A549 (cell line): ENCODE measurements at places on chromosomes 3 and 15. TPM values are rescaled to one million over a fixed set of nuclear protein-coding genes. Genes with fewer than 3 reads are reported as not detected.

GRCh38 chr3:149487598-149488197 is 13.2 kb downstream of the TM4SF4 start:
- no peak for DNase-seq

- no peak for DNase-seq
These were observed 3.6 kb upstream of the GLCE start for GRCh38 chr15:69156736-69157381.

DNA sequence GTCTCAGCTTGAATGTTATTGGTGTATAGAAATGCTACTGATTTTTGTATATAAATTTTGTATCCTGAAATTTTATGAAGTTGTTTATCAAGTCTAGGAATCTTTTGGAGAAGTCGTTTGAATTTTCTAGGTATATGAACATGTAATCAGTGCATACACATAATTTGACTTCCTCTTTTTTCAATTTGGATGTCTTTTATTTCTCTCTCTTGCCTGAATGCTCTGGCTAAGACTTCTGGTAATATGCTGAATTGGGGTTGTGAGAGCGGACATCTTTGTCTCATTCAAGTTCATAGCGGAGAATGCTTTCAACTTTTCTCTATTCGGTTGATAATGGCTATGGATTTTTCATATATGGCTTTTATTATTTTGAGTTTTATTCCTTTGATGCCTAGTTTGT is 100.9 kb upstream of the MCTP2 start:
- no peak for DNase-seq

DNA sequence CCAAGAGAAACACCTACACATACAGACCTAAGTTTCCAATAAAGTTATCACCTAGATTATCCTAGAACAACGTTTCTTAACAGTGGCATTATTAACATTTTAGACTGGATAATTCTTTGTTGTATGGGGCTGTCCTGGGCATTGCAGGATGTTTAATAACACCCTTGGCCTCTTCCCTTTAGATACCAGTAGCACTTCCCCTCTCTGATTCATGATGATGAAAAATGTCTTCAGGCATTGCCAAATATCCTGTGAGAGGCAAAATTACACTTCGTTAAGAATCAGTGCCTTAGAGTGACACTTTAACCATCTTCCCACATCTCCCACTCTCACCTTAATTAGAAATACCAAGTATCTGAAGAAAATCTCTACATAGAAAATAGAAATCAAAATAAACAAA is 352.6 kb downstream of the CGGBP1 start:
- no peak for DNase-seq

DNA sequence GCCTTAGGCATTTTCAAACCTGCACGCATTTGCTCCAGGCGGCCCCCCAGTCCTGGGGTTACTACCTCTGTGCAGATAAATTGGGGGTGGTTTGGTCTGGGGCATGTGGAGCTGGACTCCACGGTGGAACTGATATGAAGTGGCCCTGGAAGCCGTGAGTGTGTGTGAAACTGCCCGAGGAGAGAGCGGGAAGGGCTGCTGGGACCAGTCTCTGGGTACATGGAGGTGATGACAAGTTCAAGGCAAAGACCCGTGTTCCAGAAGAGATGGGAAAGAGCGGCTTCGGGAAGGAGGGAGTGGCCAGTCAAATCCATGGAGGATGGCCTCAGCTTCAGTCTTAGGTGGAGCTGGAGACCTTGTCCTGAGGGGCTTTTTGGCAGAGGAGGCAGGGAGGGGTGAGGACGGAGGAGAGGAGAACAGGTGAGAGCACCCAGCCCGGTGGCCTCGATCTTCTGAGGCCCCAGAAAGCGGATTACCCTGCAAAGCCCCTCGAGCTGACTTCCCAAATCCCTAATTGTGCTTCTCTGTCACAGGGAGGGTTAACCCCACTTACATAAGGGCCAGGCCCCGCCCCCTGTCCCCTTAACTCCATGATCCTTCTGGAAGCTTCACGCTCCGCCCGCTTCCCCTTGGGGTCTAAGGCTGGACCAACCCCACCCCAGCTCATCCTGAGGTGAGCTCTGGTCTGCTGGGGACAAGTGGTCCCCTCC is 1.9 kb upstream of the NR2E3 start:
- DNase-seq: no peak

GRCh38 chr15:87619161-87619960 is 637.2 kb downstream of the NTRK3 start:
- peak; percentile 44 for DNase-seq

DNA sequence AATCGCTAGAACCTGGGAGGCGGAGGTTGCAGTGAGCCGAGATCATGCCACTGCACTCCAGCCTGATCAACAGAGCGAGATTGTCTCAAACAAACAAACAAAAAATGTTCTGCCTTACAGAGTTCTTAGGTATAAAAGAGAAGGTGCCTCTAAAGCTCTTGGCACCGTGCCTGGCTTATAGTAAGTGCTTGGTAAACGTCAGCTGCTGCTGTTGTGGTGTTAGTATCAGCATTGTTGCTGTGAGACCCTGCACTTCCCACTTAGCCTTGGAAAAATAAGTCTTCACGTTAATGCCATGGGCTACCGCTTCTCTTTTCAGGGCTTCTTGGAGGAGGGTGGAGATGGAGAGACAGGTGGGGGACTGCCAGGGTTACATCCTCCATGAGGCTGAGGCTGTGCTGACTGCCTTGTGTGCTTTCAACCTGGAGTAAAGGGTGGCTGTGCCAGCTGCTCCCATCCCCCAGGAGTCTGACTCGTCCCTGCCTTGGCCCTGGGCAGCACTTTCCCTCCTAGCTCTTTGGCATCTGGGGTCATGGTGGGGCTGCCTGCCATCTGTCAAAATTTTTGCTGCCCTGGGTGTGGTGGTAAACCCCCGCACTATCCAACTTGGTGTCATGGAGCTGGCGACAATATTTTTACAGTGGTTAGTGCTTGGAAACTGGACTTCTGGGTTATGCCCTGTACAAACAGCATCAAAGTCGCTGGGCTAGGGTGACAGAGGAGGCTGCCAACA is 17.8 kb downstream of the FLNB start:
- no peak for DNase-seq

GRCh38 chr3:119085070-119085439 is 50.4 kb upstream of the IGSF11 start:
- no peak for DNase-seq

- DNase-seq: no peak
These were observed 1.2 kb upstream of the TMEM158 start for GRCh38 chr3:45227071-45227820.

DNA sequence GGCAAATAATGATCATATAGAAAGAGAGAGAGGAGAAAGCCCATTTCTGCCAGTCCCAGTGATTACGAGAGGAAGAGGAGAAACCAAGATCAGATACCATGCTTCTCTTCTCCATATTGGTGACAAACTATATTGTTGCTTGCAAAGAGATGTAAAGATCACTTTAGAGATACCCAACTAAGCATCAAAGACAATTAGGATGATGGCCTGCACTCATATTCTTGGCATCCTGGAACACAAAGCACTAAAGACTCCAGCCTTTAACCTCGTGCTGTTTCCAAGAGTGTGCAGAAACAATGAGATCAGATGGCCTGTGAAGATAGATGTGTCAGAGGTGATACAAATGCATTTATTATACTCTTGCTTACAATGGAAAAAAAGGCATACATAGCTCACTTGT is 170.7 kb upstream of the TP63 start:
- DNase-seq: no peak

DNA sequence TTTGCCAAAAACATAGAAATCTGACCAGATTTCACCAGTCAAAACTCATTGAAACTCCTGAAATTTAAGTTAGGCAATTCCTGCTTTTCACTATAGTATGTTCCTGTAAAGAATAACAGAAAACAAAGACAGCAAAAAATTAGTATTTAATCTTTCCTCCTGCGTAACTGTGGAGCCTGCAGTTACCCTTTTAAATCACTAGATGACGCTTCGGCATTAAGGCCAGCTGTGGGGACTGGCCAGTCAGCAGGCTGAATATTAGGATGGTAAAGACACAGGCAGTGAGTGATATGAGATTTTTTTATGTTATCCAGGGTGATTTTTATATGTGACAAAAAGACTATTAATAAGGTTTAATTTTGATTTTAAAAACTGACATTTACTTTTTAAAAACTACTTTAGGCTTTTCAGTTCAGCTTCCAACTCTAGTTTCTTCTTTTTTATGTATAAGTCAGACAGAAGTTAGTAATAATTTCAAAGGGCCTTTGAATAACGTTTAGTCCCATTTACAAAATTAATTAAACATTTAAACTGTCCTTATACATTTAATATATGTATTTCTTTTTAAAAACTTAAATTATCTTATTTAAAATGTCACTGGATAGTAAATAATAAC is 165.1 kb downstream of the PPM1L start:
- peak; percentile 54 for DNase-seq

DNA sequence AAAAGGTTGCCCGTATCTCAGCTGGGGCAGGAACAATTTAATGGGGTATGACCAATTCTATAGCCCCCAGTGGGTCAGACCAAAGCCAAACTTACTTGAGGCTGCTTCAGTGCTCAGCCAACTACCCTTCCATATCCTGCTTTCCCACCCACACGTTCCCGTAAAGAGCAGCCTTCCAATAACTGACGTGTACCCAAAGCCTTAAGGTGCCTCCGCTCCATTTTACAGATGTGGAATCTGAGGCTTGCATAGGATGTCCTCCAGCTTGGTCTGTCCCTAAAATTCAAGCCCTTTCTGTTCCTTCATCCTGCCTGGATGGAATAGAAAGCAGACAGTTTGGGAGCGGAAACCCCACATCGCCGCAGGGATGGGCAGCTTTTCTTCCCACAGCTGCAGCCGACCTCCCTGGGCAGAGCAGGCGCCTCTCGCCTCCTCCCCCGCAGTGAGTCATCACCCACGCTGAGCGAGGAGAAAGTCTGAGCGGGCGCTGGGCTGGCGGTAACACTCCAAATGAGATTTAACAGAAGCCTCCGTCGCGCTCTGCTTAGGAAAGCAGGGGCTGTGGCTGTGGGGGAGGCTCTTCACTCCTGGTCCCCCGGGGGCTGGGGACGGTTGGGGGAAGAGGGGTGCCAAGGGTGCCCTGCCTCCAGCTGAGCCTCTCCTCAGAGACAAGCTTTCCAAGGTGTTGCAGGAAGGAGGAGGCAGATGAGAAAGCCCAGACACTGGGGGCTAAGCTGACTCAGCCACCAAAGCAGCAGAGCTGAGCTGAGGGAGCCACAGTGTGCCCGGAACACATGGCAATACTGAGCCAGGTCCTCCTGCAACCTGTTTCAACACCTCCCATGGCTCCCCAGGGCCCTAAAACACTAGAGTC is 57.8 kb upstream of the HRH1 start:
- DNase-seq: peak; percentile 73

DNA sequence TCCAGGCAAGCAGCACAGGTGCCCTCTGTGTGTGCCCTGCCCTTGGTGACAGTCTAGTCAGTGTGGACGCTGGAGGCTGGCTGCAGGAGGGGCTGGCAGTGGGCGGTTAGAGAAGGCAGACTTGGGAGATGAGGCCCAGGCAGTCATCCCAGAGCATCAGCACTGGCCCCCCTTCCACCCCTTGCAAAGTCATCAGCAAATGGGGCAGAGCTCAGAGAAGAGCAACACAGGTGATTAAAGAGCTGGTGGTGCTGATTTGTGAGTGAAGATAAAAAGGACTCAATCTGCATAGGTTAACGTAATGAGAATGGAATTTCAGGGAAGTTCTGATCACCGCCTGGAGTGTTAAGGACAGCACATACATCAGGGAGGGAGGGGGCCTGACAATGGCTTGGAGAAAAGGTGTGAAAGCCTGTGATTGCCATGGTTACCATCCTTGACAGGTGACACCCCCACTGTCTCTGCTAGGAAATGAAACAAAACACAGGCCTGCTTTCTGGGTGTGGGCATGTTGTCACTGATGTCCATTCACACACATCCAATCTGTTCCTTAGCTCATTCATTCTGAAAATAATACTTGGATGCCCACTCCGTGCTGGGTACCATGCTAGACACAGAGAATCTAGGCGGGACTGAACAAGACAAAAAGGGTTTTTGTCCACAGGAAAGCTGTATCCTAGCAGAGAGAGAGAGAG is 269.6 kb upstream of the ST8SIA2 start:
- DNase-seq: no peak

DNA sequence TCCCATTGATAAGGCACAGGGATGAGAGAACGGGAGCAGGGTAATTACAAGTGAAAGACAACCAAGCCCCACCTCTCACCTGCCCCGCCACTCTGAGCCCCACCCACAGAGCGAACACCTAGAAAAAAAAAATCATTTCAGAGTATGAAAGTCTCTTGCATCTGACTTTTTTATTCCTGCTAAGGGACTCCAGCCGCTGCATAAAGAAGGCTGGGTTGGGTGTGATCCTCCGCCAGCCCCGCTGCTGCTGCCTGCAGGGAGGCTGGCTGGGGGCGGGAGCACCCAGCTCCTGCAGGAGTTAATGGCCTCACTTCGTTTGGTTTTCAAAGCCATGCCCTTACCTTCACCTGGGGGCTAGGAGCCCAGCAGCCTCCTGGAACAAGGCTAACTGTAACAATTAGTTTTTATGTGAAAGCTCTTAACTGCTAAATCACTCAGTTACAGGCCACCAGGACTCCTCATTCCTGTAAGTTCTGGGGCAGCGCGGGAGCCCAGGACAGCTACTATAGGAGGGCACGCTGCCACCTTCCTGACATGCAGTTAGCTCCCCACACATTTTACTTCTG is 78.0 kb upstream of the SNRPA1 start:
- no peak for DNase-seq

- DNase-seq: no peak
These were observed 92.8 kb downstream of the TBL1XR1 start for GRCh38 chr3:177104299-177104992.

DNA sequence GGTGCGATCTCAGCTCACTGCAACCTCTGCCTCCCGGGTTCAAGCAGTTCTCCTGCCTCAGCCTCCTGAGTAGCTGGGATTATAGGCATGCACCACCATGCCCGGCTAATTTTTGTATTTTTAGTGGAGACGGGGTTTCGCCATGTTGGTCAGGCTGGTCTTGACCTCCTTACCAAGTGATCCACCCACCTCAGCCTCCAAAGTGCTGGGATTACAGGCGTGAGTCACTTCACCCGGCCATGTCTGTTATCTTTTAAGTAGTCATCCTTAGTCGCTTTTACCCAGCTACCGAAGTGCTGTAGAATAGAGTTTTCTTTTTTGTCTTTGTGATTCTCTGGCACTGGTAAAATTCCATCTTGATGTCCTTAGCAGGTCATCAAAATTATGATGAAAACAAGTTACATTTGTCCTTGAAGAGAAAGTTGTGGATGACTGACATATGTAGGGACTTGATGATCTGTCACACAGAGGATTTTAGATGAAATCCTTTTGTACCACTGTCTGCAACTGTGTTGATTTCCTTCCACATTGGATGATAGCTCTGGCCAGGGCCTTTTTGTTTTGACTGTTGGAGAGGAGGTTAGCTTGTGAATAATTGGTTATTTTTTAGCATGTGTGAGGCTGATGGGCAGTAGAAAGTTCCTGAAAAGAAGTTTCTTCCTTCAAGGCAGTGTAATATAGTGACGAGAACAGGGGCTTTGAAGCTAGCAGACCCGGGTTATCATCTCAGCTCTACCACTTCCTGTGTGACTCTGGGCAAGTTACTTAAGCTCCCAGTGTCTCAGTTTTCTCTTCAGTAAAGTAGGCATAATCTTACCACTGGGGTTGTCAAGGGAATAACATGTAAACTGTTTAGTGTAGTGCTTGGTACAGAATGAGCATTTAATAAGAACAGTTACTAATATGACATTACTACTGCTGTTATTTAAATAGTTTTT is 18.8 kb downstream of the ATG7 start:
- DNase-seq: no peak

KNG1 gene
- polyA plus RNA-seq: 0.04 TPM in 1 of 3 replicates, not detected in the others

PLA1A gene
- polyA plus RNA-seq: 0.12 to 0.17 TPM (median 0.12 TPM) in 3 replicates

CCR3 gene
- polyA plus RNA-seq: not detected in 3 replicates

ANKRD63 gene
- 0.08 to 0.25 TPM (median 0.10 TPM) in 3 replicates for polyA plus RNA-seq

NSMCE3 gene
- polyA plus RNA-seq: 9.1 to 9.9 TPM (median 9.5 TPM) in 3 replicates

GALNT15 gene
- not detected in 3 replicates for polyA plus RNA-seq

GOLGA6L10 gene
- 0.62 to 1.1 TPM (median 0.98 TPM) in 3 replicates for polyA plus RNA-seq

ACOX2 gene
- polyA plus RNA-seq: 3.7 to 4.9 TPM (median 4.8 TPM) in 3 replicates

PARL gene
- 45.9 to 52.7 TPM (median 48.9 TPM) in 3 replicates for polyA plus RNA-seq

ALCAM gene
- polyA plus RNA-seq: 53.1 to 57.1 TPM (median 54.2 TPM) in 3 replicates

FAM81A gene
- polyA plus RNA-seq: 11.5 to 15.1 TPM (median 12.7 TPM) in 3 replicates
